ENCODE measurements at places on chromosomes 6 and 20.

DNA sequence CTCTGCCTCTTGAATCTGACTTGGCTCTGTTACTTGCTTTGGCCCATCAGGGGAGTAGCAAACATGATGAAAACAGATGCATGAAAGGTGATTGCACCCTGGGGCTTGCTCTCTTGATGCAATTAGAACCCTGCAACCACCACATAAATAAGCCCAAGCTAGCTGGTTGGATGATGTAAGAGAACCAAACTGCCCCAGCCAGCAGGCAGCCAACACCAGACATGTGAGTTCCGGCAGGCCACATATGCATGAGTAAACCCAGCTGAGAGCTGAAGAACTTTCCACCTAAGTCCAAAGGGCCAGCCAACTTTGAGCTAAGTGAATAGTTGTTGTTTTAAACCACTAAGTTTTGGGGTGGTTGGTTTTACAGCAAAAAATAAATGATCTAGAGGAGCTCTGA lies 268.4 kb downstream of the FARS2 start:
- no peak for DNase-seq

- no peak for DNase-seq
These were observed 93.3 kb downstream of the YTHDF1 start for GRCh38 chr20:63122626-63123025.

GRCh38 chr6:19754686-19755085 lies 82.5 kb upstream of the ID4 start:
- no peak for DNase-seq

DNA sequence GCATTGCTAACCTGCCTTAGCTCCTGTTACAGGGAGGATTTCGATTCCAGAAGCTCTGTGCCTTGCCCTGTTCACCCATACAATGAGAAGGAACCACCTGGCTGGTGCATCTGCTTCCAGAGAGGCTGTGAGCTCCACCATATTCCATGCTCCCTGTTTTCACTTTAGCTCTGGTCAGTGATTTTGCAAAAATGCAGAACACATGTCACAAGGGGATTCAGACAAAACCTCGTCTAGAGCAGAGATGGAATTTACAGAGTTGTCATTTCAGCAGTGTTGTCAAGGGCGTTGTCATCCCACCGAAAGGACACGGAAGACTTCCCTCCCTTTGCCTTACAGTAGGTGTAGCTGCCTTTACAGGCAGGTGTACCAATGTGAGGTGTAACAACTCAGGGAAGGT lies 223.0 kb upstream of the ARID1B start:
- DNase-seq, result no peak

DNA sequence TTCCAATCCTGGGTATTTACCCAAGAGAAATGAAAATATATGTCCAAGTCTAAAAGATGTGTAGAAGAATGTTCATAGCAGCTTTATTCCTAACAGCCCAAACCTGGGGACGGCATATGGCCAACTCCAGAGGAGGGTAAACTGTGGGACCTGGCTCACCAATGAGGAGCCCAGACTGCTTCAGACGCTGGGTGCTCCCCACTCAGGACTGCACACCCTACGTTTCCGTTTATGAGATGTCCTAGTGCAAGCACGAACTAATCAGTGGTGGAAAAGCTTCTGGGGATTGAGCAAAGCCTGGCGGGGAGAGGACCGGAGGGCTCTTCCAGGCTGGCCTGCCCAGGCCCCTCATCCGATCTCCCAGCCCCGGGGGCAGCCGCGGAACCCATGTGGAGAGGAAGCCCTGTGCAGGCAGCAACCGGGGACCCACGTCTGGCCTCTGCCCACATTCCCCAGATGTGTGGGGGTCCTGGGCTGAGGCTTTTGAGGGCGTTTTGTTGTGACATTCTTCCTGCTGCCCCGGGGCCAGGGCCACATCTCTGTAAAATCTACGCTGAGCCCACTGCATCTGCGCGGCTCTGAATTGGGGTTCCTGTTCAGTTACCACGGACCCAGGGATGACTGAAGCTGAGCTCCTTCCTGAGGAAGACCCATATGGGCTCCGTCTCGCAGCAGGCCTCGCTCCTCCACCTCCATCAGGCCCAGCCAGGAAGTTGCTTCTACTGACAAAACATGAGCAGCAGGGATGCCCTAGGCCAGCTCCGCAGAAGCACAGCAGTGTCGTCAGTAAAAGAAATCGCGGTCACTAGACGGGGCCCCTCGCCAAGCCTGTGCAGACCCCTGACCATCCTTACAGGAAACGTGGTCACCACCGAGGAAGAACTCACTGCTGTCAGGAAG lies 188.0 kb downstream of the DLL1 start:
- no peak for DNase-seq

DNA sequence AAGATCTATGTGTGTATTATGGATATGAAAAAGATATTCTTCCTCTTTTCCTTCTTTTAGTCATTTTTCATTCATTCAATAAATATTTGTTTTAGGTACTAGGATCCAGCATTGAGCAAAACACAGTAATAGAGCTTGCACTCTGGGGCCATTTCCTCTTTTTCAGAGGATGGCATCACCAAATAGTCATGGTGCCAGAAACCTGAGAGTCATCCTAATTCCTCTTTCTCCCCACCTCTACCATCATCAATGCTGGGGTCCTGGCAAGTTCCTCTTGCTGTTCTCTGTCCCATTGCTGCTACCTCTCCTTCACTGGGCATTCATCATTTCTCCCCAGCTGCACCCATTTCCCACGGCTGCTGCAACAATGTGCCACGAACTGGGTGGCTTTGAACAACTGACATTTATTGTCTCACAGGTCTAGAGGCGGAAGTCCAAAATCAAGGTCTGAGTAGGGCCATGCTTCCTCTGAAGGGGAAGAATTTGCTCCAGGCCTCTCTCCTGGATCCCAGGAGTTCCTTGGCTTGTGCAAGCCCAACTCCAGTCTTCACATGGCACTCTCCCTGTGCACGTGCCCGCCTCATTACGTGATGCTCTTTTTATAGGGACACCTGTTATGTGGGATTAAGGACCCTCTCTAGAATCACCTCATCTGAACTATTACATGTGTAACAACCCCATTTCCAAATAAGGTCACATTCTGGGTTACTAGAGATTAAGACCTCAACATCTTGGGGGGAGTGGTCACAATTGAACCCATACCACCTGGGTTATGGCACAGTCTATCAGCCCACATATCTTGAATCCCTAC lies 9.5 kb upstream of the IGF2R start:
- DNase-seq, result no peak

DNA sequence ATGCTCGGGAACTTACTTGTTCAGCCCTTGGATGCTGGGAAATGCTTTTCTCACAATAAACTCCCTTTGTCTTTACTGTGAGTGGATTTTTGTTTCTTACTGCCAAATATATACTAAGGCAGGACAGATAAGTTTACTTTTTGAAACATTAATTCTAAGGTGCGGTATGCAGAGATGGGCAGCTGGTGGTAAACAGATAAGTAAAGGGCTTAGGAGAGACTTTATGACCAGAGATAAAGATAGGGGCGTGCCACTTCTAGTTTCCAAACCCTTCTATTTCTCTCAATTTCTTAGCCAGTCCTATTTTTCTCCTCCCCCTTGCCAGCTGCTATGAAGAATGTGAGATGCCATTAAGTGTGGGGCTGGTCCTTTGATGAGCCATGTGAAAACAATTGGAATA lies 16.3 kb downstream of the SAMD3 start:
- DNase-seq, result no peak

Data from HCEC 1CT (cell line).